ENCODE measurements at places on chromosomes 1 and 21.

DNA sequence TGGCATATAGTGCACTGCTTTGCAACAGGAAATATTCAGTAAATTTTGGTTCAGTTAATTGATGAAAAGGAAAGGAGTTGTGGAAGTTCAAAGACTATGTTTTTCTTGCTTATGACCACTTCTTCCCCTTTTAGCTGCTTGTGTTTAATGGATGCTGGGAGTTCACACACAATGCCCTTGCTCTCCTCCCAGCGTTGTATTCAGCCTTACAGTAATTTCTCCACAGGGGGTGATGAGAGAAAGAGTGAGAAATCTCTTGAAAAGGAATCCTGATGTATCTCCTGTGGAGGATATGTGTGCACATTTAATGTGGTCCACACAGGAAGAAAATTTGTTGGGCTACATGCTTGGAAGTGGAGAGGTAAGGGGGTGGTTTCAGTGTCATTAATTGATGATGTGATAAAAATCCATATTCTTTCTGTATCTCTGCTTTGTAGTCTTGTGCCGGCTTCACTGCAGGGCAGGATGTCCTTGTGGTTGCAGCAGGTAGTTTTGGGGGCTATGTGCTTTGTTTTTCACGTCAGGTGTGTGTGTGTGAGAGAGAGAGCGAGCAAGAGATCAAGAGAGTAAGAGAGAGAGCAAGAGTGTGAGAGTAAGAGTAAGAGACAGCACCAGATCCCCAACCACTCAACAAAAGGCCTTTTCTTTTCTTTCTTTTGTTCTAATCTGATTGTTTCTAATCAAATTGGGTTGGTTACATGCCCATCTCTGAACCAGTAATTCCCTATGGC, 204.4 kb downstream of the RWDD3 start:
- no peaks in the 10 kb centered on the region for H3K4me1 ChIP-seq
- no peak overlapping the region for H3K27ac ChIP-seq
- H3K27me3 ChIP-seq = peaks cover 23% of the 10 kb centered on the region
- H3K36me3 ChIP-seq = no peaks in the 10 kb centered on the region
- no peak for DNase-seq
- H3K4me3 ChIP-seq = no peak overlapping the region

DNA sequence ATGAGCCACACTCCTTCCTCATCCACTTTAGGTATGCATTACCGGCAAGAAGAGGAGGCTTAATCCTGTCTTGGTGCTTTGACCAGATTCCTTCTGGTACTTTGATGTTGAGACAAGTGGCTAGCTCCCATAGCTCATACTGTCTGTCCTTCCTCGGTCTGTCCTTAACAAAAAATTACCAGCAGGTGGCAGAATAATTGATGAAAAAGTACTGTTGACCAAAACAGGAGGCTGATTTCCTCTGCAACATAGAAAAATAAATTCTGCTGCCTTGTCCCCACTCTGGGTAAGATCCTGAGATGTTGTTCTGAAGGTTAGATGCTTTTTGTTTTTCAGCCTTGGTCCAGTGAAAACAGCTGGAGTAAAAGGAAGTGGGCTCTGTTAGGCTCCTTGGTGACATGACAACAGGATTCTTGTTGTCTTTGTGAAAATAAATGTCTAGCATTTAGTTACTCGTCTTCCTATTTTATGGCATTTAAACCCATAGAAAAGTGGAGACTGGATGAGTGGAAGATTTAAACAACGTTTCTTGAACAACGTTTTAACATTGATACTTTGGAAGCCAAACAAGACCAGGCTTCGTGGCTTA, 11.2 kb upstream of the HJV start:
- DNase-seq = no peak
- no peak overlapping the region for H3K4me3 ChIP-seq
- no peaks in the 10 kb centered on the region for H3K4me1 ChIP-seq

DNA sequence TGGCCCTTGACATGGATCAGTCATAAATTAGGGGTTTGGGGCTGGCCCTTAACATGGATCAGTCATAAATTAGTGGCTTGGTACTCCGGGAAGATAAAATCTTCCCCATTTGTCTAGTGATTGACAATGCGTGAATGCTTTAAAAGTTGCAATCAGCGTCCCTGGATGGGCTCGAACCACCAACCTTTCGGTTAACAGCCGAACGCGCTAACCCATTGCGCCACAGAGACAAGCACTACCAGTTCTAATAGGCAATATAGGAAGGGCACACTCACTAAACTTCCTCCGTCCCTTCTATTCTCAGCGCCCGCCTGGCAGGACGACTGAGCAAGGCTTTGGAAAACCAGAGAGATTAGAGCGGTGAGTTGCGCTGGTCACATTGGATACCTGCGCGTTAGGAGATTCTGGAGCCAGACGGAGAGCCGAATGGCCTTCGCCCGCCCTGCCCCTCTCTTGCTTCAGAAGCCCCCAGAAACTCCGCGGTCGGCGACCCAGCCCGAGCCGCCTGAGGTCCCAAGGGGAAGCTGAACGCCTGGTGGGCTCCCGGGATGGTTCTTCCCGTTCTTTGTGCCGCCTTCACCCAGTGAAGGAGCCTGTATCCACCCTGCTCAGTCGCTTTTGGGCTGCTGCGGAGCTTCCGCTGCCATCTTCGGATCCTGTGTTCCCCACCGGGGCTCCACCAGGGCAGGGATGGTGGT, 235.9 kb downstream of the FAM72C start:
- no peak for DNase-seq
- no peaks in the 10 kb centered on the region for H3K4me1 ChIP-seq
- no peak overlapping the region for H3K27ac ChIP-seq
- H3K36me3 ChIP-seq = no peaks in the 10 kb centered on the region
- H3K27me3 ChIP-seq = no peaks in the 10 kb centered on the region

DNA sequence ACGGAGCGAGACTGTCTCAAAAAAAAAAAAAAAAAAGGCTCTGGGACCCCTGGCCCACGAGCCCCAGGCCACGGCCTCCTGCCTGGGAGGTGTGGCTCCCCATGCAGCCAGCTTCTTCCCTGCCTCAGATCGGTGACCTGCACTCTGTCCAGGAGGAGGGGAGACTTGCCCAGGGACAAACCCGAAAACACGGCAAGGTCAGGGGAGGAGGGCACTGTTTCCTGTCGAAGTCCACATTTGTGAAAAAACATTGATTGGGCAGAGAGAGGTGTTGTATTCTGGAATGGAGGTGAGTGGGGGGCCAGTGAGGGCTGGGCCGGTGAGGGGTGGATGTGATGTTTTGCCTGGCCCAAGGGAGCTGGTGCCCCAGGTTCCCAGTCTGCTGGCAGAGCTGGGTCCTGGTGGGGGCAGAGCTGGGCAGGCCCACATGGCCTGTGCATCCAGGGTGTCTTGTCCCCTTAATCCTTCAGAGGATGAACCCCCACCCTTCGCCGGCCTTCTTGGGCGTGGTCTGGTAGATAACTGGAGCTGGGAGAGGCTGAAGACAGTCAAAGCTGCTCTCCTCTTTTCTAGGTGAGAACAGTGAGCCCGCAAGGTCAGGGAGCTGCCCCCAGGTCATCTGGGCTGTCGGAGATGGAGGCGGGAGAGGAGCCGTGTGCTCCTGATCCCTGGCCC, 12.4 kb upstream of the FAAP20 start:
- H3K27ac ChIP-seq = no peak overlapping the region
- no peaks in the 10 kb centered on the region for H3K36me3 ChIP-seq
- H3K27me3 ChIP-seq = no peaks in the 10 kb centered on the region

DNA sequence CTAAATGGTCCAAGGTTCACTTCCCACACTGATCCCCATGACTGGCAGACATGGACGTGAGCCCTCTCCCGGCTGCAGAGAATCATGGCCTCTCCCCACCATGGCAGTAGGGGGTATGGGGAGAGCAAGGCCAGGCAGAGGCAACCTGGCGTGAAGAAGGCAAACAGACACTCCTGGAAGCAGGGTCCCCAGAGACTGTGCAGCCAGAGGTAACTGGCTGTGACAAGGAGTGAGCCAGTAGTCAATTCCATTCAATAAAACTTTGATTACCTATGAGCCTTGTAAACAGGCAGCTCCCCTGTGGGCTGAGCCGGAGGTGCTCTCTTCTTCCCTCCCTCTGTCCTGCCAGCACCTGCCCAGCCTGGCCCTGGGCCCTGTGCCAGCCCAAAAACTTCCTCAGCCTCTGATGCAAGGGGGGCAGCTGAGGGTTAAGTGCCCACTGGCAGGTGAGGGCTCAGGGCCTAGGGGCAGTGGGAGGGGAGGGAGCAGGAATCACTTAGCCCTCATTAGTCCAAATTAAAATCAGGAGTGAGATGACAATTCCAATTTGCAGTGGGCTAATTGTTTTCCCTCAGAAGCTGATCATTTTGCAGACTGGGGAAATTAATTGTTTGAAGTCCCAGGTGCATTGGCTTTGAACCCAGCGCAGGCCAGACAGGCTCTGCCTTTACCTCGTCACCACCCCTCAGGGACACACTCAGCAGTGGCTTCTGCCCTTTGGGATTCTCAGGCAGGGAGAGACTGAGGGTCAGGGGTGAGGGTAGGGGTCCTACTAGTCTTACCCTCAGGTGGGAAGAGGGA, 35.6 kb downstream of the LRRN2 start:
- peaks cover 27% of the 10 kb centered on the region for H3K4me1 ChIP-seq
- H3K27me3 ChIP-seq = no peaks in the 10 kb centered on the region
- H3K36me3 ChIP-seq = no peaks in the 10 kb centered on the region
- no peak overlapping the region for H3K27ac ChIP-seq
- no peak for DNase-seq

GRCh38 chr1:189682591-189682990, 795.1 kb downstream of the BRINP3 start:
- no peaks in the 10 kb centered on the region for H3K4me1 ChIP-seq
- no peak overlapping the region for H3K27ac ChIP-seq
- H3K27me3 ChIP-seq = no peaks in the 10 kb centered on the region
- no peak for DNase-seq

DNA sequence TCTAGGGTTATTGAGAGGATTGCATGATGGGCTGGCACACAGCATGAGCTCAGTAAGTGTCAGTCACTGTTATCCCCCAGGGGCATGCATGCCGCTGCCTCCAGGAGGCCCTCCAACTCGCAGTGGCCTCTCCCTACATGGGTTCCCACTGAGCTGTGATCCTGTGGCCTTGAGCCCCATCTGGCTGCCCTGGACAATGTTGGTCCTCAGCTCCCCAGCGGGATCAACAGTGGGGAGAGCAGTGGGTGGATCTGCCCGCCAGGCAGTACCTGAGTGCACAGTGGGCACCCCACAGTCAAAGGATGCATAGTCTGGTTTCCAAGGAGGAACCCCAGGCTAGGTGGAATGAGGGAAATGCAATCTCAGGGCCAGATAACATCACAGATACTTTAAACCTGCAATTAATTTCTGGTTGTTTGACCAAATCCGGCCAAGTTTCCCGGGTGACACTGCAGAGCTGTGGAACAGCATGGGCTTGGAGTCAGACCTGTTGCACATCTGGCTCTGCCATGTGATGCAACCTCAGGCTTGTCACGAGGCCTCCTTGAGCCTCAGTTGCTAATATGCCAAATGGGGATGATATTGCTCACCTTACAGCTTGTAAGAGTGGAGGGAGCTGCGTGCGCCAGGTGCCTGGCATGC, 9.3 kb downstream of the PADI3 start:
- H3K4me1 ChIP-seq = no peaks in the 10 kb centered on the region
- H3K27me3 ChIP-seq = no peaks in the 10 kb centered on the region
- no peak overlapping the region for H3K27ac ChIP-seq
- no peaks in the 10 kb centered on the region for H3K36me3 ChIP-seq

DNA sequence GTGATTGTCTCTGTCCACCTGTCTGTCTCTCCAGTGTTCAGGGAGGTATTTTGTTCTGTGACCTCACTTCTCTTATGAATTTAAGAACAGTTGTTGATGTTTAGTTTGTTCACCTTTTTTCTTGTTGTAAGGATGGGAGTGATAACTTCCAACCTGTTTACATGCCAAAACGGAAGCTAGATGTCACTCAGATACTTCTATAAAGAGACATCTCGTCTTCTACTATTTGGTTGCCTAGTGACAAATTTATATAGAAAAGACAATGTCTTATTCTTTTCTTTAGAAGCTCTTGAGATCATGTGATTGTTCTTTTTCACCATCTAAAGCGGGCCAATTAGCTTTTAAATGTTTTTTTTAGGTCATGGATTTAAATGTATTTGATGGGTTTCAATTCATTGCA, 33.8 kb downstream of the PRSS38 start:
- no peaks in the 10 kb centered on the region for H3K36me3 ChIP-seq
- H3K4me3 ChIP-seq = no peak overlapping the region
- no peak for DNase-seq
- H3K27ac ChIP-seq = no peak overlapping the region

GRCh38 chr1:117942293-117942692, 12.8 kb downstream of the WDR3 start:
- no peak for DNase-seq
- peaks cover 85% of the 10 kb centered on the region for H3K36me3 ChIP-seq

GRCh38 chr1:63475761-63476160, 47.3 kb downstream of the ITGB3BP start:
- no peak for DNase-seq
- H3K27ac ChIP-seq = no peak overlapping the region
- H3K27me3 ChIP-seq = no peaks in the 10 kb centered on the region
- H3K4me1 ChIP-seq = no peaks in the 10 kb centered on the region
- H3K4me3 ChIP-seq = no peak overlapping the region

DNA sequence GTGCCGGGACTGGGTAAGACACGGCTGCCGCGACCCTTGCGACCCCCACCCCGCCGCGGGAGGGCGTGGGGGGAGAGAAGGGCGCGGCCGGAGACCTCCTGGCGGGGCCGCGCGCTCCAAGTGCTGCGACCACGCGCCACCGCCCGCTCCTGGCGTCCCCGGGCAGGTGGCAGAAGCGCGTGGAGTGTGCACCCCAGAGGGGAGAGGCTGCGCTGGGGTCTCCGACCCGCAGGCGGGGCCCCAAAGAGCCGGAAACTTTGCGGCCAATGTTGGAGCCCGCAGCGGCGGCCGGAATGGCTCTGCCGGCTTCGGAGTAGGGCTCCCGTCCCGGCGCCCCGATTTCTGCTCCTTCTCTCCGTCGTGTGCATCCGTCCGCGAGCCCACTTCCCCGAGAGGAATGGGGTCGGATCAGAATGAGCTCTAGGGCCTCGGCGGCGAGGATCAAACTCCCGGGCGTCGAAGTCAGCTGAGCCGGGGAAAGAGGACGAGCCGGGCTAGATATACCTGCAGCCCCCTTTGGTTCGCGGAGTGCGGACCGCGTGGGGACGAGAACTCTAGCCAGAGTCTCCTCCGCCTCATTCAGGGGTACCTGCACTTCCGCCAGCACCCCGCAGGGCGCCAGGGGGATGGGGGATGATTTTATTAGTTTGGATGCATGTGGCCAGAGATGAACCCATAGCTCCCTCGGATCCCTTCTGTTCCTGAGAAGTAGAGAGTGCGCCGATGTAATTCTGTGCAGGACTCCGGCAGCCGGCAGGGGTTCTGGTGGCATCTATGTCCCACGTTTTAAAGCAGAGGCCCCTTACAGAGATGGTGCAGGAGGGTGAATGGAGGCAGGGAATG, 751 bp downstream of the STUM start:
- H3K27ac ChIP-seq = no peak overlapping the region
- H3K36me3 ChIP-seq = no peaks in the 10 kb centered on the region
- no peak for DNase-seq
- H3K4me3 ChIP-seq = no peak overlapping the region
- peaks cover 23% of the 10 kb centered on the region for H3K27me3 ChIP-seq

- no peaks in the 10 kb centered on the region for H3K4me1 ChIP-seq
- no peak for DNase-seq
- H3K27me3 ChIP-seq = no peaks in the 10 kb centered on the region
- no peaks in the 10 kb centered on the region for H3K36me3 ChIP-seq
- H3K4me3 ChIP-seq = no peak overlapping the region
- H3K27ac ChIP-seq = no peak overlapping the region
These were observed 13.9 kb downstream of the GPR3 start for GRCh38 chr1:27406362-27406680.

- peak; percentile 51 for DNase-seq
- H3K36me3 ChIP-seq = no peaks in the 10 kb centered on the region
These were observed 106.0 kb downstream of the SLC45A1 start for GRCh38 chr1:8423692-8424538.

- H3K4me1 ChIP-seq = peaks cover 58% of the 10 kb centered on the region
- H3K4me3 ChIP-seq = peak overlapping the region; percentile 37
- no peaks in the 10 kb centered on the region for H3K36me3 ChIP-seq
- H3K27me3 ChIP-seq = no peaks in the 10 kb centered on the region
- peak; percentile 53 for DNase-seq
These were observed 3.0 kb upstream of the RGS8 start for GRCh38 chr1:182687361-182687760.

Measured in PC-9 (cell line).